ENCODE measurements at places on chromosomes 12 and 14. TPM values are rescaled to one million over a fixed set of nuclear protein-coding genes. Genes with fewer than 3 reads are reported as not detected.

The LIN7A gene
- 10.1 TPM for polyA plus RNA-seq

The KRT85 gene
- 0.03 TPM for polyA plus RNA-seq

The CEP128 gene
- polyA plus RNA-seq, result 2.4 TPM

The RTL1 gene
- 0.16 TPM for polyA plus RNA-seq

The ADAMTS20 gene
- 0.49 TPM for polyA plus RNA-seq

The KLRC4 gene
- polyA plus RNA-seq, result 0.87 TPM

The KLHL33 gene
- 0.64 TPM for polyA plus RNA-seq

The SLC38A2 gene
- polyA plus RNA-seq, result 91.6 TPM

The CLEC7A gene
- 8.3 TPM for polyA plus RNA-seq

The RNFT2 gene
- 2.0 TPM for polyA plus RNA-seq

The C1S gene
- 80.5 TPM for polyA plus RNA-seq

The CACNA1C gene
- 5.9 TPM for polyA plus RNA-seq

The FAM181A gene
- not detected for polyA plus RNA-seq

The NGB gene
- polyA plus RNA-seq, result 3.1 TPM

The AP1G2 gene
- 166 TPM for polyA plus RNA-seq

The KLRG1 gene
- polyA plus RNA-seq, result 2.4 TPM

The ZNF268 gene
- polyA plus RNA-seq, result 23.2 TPM

The CLMN gene
- polyA plus RNA-seq, result 18.7 TPM

The PLCZ1 gene
- polyA plus RNA-seq, result not detected

The NRL gene
- 1.6 TPM for polyA plus RNA-seq

- peak; percentile 17 for DNase-seq
Observed at GRCh38 chr12:94186278-94187241, 38.2 kb downstream of the PLXNC1 start.

DNA sequence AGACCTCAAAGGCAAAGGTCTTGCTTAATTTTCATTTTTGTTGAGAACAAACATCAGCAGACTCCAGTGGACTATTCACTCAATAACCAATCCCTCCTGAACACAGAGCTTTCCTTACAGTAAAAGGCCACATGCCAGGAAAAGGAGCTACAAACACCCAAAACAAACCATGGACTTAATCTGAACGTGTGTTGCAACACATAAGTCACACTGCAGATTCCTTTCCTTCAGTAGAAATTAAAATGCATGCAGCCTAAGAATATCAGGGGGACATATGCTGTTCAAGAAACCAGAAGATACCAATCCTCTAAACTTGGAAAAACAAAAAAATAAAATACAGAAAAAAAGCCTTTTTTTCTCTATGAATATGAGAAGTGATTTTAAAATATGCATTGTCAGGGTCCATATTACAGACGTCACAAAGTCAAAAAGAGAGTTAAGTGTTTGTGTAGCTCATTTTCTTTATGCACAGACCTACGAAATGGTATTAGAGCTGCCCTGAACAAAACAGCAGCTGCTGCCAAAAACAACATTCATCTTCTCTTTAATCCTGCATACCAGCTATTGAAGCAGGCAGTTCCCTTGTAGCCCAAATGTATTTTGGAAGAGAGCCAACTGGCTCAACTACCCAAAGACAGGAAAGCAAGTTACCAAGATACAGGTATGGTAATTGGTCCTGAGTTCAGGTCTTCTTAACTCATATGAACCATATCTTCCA is 26.2 kb downstream of the KITLG start:
- DNase-seq, result no peak

DNA sequence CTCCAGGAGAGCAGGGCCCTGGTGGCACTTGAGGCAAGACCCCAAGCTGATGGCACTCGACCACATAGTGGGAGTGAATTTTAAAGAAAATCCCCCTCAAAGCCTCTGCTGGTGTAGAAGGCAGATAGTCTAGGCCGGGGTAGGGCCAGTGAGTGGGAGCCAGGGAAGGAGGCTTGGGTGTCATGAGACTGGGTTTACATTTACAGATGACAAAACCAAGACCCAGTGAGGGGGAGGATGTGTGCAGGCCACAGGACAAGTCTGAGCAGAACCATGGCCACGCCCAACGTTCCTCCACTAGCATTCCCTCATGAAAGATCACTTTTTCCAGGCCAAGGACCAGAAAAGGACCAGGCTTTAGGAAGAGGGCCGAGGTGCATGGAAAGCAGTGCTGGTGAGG is 42.0 kb downstream of the EVL start:
- DNase-seq, result no peak

DNA sequence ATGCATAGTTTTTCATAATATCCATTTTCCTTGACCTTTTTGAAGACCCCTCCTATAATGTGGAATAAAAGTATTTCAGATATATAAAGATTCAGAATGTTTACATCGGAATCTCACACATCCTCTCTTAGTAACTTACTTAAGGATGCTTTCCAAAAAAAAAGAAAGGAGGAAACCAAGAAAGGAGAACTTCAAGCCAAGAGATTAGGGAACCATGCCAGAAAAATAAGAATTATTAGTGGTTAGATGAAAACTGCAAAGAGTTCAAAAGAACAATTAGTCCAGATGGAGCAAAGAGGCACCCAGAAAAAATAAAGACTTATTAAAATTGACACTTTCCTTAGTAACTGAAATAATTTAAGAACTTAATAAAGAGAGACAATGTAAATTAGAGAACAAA is 179.2 kb downstream of the DUSP6 start:
- DNase-seq, result no peak

DNA sequence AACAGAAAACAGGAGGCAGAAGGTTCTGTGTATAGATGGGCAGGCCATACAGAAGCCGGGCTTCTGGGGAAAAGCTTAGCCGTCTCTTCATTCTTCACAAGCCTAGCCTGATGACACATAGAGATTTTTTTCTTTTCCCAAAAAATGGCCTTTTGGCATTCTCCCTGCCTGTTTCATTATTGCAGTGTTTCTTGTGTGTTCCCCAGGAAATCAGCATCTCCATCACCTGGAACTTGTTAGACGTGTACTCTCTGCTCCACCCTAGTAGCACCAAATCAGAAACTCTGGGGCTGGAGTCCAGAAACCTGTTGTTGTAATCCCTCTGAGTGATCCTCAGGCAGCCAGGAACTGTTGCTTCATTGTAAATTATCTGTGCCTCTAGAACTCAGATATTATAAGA is 388.1 kb downstream of the CCDC91 start:
- DNase-seq, result no peak

DNA sequence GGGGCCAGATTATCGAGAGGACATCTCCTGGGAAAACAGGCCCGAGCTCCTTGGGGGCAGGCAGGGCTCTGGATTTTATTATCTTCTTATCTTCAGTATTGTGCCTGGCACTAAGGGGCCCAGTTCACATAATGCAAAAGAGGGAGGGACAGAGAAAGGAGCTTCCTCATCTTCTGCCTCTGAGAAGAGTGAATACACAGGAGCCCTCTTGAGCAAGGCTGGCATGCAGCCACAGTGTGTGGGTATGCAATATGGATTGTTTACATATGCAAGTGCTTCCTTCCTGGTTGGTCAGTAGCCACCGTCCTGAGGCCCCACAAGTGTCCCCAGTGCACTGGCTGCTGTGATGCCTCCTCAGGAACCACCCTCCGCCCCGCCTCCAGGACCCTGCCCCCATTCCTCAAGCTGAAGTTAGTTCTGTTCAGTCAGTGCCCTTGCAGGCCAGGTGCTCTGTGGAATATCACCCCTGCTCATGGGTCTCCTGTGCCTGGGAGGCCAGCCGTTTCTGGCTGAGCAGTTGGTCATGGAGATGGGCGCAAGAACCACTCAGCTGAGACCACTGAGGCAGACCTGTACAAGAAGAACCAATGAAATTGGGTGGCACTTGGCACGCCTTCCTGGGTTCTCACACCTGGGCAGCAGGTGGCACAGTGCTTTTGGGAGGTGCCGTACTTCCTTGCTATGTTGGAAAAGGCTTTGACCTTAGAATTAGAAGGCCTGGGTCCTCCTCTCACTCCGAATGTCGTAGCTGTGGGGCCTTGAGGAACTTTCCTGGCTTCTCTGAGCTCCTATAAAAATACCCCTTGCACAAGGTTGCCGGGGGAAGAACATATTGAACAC is 35.1 kb upstream of the ACTN1 start:
- DNase-seq, result peak; percentile 91

GRCh38 chr12:75560167-75560566 is 48.8 kb upstream of the KRR1 start:
- DNase-seq, result peak; percentile 9

DNA sequence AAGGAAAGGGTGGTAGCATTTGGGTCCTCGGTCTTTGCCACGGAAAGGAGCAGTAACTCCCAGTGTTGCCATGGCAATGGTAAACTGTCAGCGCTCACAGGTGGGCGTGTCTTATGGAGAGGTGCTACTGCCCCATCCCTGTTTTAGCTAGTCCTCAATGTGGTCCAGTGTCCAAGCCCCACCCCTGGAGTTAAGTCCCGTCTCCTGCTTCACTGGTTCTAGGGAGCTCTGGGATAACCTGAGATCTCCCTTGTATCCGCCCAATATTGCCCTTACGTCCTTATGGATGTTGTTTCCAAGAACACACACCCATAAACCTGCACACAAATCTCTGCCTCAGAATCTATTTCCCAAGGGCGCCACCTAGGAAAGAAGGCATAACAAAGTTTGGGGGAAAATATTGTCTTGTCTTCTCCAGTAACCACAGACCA is 64.2 kb downstream of the SPRING1 start:
- DNase-seq, result no peak

DNA sequence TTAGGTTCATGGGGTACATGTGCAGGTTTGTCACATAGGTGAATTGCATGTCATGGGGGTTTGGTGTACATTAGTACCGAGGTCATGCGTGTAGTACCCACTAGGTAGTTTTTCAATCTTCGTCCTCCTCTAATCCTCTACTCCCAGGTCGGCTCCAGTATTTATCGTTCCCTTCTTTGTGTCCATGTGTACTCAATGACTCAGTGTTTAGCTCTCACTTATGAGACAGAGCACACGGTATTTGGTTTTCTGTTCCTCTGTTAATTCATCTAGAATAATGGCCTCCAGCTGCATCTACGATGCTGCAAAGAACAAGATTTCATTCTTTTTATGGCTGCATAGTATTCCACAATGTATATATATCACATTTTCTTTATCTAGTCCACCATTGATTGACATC is 850.9 kb upstream of the MDGA2 start:
- DNase-seq, result no peak

GRCh38 chr14:83529531-83529930 is 1995.9 kb upstream of the SEL1L start:
- no peak for DNase-seq

- DNase-seq, result no peak
Observed at GRCh38 chr12:96409731-96410130, 9.5 kb upstream of the CDK17 start.

GRCh38 chr12:107533218-107533617 is 152.4 kb upstream of the PWP1 start:
- DNase-seq, result no peak

DNA sequence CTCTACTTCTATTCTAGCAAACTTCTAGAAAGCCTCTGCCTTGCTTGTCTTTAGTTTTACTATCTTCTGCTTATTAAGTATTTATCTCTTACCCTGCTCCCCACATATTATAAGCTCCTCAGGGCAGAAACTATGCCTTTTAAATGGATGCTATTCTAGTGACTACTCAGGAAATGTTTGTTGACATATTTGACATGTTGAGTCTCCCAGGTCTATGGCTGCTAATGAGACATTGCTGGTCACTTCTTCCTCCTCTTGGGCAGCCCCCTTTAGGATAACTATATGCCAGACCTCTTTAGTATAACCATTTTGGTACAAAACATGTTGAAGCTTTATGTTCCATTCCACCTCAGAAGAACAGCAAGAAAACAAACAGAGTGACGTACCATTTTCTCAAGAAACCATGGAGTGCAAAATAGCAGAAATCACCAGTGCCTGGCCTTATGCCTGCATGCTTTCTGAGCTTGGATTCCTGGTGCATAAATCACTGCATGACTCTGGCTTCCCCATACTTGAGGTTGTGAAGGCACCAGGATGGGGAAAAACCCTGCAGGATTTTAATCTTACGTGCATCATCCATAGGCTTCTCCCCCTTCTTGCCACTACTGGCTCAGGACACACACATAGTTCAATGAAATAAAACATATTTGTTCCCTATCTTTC is 202.6 kb downstream of the TMX1 start:
- DNase-seq, result no peak

DNA sequence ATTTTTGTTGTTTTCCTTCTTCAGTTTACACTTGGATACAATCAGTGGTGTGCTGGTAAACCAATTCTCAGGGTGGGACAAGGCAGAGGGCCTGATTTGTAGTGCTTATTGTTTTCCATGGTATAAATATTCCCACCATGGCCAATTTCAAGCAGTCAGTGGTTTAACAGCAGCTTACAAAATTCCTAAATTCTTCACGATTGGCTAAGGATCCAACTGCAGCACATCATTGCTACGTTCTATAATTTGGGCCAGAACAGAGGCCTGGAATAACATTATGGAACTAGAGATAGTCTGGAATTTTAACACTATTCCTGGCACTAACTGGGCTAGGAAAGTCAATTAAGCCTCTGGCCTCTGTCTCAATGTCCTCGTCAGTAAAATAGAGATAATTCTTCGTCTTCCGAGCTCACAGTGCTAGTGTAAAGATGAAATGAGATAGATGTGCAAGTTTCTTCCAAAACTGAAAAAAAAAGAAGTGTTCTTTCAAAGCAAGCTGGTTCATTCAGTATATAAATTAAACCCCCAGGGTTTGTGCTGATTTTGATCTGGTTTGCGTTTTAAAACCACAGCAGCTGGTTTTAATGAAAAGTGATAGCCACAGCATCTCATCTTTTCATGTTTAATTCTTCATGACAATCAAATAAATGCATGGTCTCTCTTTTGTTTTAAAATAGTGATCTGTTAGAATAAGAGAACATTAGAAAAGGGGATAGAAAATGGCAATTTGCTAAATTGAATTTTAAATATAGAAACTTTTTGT is 104.1 kb downstream of the EPS8 start:
- DNase-seq, result no peak

DNA sequence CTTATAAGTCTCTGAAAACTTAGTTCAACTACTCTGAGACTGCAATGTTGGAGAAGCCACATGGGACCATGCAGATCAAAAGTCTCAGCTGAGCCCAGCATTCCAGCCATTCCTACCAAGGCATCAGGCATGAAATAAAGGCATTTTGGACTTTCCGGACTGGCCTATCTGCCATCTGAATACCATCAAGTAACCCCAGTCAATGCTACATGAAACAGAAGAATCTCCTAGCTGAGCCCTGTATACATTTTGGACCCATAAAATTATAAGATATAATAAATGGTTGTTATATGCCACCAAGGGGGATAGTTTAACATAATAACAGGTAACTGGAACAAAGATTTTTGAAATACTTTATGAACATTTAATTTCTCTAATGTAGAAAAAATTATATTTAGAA is 9.3 kb upstream of the TMEM260 start:
- DNase-seq, result no peak

- no peak for DNase-seq
Observed at GRCh38 chr14:34205799-34206198, 254.9 kb upstream of the EGLN3 start.

GRCh38 chr14:78403278-78403815 is 233.2 kb downstream of the NRXN3 start:
- no peak for DNase-seq

DNA sequence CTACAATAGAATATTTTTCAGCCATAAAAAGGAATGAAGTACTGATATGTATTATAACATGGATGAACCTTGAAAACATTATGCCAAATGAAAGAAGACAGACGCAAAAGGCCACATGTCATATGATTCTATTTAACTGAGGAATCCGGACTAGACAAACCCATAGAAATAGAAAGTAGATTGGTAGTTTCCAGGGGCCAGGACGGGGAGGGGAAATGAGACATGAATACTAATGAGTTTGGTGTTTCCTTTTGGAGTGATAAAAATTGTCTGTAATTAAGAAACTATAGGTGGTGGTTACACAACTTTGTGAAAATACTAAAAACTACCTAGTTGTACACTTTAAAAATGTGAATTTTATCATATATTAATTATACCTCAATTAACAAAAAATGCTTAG is 247.6 kb downstream of the BCAT1 start:
- DNase-seq, result no peak

GRCh38 chr12:692274-692673 is 29.0 kb upstream of the NINJ2 start:
- DNase-seq, result no peak

All from large intestine (tissue), 12 donors.